ENCODE measurements at places on chromosomes 2 and 18.

DNA sequence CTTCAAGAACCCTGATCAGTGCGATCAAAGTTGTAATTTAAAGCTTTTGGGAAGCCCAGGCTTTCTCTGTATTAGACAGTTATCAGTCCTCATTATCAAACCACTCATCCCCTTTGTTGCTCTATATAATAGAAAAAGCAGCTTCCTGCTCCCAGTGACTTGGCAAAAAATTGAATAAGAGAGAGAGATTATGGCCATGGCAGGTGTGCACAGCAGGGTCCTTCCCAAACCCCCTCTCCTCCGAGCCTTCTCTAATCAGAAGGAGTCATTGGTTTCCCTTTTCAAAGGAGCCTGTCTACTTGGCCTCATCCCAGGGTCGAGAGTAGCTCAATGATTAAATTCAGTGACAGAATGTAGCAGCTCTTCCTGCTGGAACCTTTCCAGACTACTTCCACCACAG, 81.5 kb downstream of the SEMA4F start:
- peak; percentile 88 for DNase-seq

- no peak for DNase-seq
These were observed 224.5 kb upstream of the MGAT5 start for GRCh38 chr2:134029418-134029817.

DNA sequence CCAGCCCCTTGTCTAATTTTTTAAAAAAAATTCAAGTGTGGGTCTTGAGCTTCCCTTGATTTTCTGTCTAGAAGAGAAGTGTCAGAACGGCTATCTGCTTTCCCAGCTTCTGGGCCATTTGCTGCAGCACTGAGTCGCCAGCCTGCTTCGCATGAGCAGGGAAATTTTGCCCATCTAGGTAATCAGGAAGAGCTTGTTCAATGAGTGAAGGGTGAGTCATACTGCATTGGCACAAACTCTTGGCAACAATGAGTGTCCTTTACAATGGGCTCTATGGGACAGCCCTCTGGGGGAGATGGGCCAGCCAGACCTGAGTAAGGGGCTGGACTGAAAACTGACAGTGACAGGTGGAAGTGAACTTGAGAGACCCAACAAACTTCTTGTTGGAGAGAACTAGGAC, 2.4 kb upstream of the RNF144A start:
- DNase-seq: no peak

GRCh38 chr2:30382162-30382783, 64.8 kb upstream of the LCLAT1 start:
- DNase-seq: no peak

DNA sequence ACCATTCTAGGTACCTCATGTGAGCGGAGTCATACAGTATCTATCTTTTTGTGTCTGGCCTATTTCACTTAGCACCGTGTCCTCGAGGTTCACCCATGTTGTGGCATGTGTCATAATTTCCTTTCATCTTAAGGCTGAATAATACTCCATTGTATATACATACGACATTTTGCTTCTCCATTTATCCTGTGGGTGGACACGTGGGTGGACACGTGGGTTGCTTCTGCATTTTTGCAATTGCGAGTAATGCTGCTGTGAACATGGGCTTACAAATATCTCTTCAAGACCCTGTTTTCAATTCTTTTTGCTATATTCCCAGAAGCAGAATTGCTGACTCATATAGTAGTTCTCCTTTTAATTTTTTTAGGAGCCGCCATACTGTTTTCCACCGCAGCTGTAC, 243.6 kb upstream of the EPAS1 start:
- DNase-seq: no peak
